ENCODE measurements at places on chromosomes 5 and 9. TPM values are rescaled to one million over a fixed set of nuclear protein-coding genes. Genes with fewer than 3 reads are reported as not detected.
A peak's percentile ranks its signal among the peaks of the same experiment; 100 is the strongest.

- DNase-seq, result no peak
Measured at GRCh38 chr5:121027636-121028035, 563.5 kb downstream of the PRR16 start.

- DNase-seq, result no peak
Measured at GRCh38 chr9:91298311-91298710, 63.4 kb downstream of the AUH start.

DNA sequence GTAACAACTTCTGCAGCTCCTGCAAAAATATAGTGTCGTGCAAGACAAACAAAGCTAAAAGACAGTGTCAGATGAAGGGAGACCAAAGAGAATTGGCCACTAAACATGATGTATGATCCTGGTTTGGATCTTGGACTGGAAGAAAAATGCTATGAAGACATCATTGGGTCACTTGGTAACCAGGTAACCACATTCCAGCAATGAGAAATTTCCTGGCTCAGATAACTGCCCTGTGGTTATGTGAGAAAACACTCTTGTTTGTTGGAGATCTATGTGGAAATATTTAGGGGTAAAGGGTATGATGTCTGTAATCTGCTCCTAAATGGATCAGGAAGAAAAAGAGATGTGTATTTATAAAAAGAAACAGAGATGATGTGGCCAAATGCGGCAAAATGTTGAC lies 45.5 kb upstream of the ANKRD33B start:
- peak; percentile 59 for DNase-seq

The ZNF454 gene
- not detected for total RNA-seq

DNA sequence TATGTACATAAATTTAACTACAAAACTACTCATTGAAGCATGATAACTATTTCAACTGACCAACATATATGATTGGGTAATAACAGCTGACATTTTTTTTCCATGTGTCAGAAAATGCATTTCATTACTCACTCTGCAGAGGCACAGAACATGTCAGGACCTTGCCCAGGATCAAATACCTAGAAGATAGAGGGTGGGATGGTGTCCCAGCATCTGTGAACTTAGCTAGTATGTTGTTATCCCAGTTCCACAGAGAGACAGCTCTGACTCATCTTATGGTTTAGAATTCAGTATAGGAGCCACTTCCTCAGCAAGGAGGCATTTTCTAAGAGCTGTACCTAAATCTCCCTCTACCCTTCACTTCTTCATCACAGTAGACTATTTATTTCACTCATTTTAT lies 1198.6 kb upstream of the ACO1 start:
- DNase-seq, result no peak

DNA sequence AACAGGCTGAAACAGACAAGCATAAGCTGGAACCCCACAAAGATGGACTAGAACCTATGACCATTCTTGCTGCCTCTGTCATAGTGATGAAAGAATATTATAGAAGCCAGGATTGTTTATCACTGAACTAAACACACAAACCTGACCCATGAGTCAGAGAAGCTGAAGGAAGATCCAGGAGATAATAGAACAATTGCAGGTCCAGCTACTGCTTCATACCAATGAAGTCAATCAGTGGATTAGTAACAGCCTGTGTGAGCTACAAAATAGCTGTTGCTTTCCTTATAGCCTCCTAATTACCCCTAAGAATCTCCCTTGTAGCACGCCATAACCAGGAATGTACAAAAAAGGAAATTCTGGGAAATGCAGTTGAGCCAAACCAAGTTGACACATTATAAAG lies 459.9 kb upstream of the ZNF462 start:
- DNase-seq, result no peak
